ENCODE measurements at places on chromosomes 7 and 10. TPM values are rescaled to one million over a fixed set of nuclear protein-coding genes. Genes with fewer than 3 reads are reported as not detected.

The ZSCAN25 gene
- total RNA-seq = 13.2 TPM

The TUBB8 gene
- 2.5 TPM for total RNA-seq

The TMEM139 gene
- total RNA-seq = 2.5 TPM

The WDR86 gene
- 40.6 TPM for total RNA-seq

The DDC gene
- 0.48 TPM for total RNA-seq

The FAM25A gene
- not detected for total RNA-seq

The CCNJ gene
- total RNA-seq = 26.8 TPM

The GOLGA7B gene
- total RNA-seq = not detected

The DUSP5 gene
- 25.1 TPM for total RNA-seq

The ABCC2 gene
- total RNA-seq = 0.44 TPM

The ZNF679 gene
- total RNA-seq = not detected

The NPY gene
- not detected for total RNA-seq

The CDC123 gene
- 180 TPM for total RNA-seq

The DNMBP gene
- total RNA-seq = 8.5 TPM

The FAM25G gene
- total RNA-seq = not detected

The MYO1G gene
- not detected for total RNA-seq

The GPRIN2 gene
- total RNA-seq = 4.3 TPM

The PAOX gene
- total RNA-seq = 1.3 TPM

The DNAJC1 gene
- 20.4 TPM for total RNA-seq

The CXCL12 gene
- total RNA-seq = 21.1 TPM

The COL28A1 gene
- 0.17 TPM for total RNA-seq

The CHRM2 gene
- total RNA-seq = not detected

The STK31 gene
- total RNA-seq = 0.92 TPM

The PLEKHS1 gene
- not detected for total RNA-seq

The H2BK1 gene
- total RNA-seq = not detected

The EBLN1 gene
- not detected for total RNA-seq

The CNPY1 gene
- total RNA-seq = 2.4 TPM

The ANKIB1 gene
- total RNA-seq = 26.4 TPM

The MBL2 gene
- total RNA-seq = not detected

The TUBAL3 gene
- total RNA-seq = 0.11 TPM

The FKBP9 gene
- total RNA-seq = 17.4 TPM

The UPK3BL1 gene
- 21.6 TPM for total RNA-seq
